Astrocyte of the hippocampus (primary cell): ENCODE measurements at places on chromosomes 3 and 15.

- DNase-seq: no peak
These were observed 7.7 kb upstream of the CX3CR1 start for GRCh38 chr3:39287216-39288164.

GRCh38 chr15:57857871-57858270, 151.4 kb downstream of the POLR2M start:
- peak; percentile 9 for DNase-seq

DNA sequence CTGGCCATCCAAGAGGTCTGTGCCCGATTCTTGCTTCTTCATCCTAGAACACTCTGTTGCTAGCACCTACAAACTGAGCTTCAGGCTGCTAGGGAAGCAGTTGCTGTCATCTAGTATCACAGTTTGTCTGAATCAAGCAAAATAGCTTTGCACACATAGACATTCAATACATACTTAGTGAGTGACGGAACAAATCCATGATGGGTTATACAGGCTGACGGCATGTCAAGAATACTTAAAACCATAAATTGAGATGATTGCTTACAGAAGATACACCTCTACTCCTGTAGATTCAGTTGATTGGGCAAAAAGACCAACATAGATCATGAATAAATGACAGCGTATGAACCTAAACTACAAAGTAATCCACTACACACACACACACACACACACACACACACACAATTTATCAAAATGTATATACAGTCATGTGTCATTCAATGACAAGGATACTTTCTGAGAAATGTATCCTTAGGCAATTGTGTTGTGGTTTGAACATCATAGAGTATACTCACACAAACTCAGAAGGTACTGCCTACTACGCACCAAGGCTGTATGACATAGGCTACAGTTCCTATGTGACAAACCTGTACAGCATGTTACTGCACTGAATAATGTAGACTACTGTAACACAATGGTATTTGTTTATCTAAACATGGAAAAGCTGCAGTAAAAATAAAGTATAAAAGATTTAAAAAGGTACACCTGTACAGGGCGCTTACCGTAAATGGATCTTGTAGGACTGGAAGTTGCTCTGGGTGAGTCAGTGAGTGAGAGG, 14.4 kb upstream of the HEG1 start:
- no peak for DNase-seq

DNA sequence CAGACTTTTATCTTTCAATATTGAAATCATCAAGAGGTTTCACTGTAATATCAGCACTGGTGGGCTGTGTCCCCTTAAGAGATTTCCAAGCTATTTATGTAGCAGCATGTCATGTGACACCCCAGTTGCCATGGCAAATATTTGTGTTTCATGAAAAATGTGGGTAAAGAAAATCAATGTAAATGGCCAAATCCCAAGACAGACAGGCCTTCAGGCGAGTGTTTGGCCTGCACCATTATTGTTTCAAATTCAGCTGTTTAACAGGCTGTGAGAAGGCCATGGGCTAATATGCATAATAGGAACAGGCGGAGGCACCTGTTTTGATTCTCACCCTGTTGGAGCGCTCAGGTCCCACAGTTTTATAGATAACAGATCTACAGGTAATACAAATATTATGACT, 104.2 kb downstream of the IQCH start:
- DNase-seq: no peak

- peak; percentile 35 for DNase-seq
These were observed 7.4 kb upstream of the CCDC33 start for GRCh38 chr15:74228723-74229081.

- DNase-seq: peak; percentile 95
These were observed 59.9 kb downstream of the ZNF621 start for GRCh38 chr3:40584625-40585189.

DNA sequence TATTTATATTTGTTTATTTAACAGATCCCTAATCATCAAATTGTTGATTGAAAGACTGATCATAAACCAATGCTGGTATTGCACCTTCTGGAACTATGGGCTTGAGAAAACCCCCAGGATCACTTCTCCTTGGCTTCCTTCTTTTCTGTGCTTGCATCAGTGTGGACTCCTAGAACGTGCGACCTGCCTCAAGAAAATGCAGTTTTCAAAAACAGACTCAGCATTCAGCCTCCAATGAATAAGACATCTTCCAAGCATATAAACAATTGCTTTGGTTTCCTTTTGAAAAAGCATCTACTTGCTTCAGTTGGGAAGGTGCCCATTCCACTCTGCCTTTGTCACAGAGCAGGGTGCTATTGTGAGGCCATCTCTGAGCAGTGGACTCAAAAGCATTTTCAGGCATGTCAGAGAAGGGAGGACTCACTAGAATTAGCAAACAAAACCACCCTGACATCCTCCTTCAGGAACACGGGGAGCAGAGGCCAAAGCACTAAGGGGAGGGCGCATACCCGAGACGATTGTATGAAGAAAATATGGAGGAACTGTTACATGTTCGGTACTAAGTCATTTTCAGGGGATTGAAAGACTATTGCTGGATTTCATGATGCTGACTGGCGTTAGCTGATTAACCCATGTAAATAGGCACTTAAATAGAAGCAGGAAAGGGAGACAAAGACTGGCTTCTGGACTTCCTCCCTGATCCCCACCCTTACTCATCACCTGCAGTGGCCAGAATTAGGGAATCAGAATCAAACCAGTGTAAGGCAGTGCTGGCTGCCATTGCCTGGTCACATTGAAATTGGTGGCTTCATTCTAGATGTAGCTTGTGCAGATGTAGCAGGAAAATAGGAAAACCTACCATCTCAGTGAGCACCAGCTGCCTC, 14.7 kb downstream of the THBS1 start:
- peak; percentile 36 for DNase-seq

DNA sequence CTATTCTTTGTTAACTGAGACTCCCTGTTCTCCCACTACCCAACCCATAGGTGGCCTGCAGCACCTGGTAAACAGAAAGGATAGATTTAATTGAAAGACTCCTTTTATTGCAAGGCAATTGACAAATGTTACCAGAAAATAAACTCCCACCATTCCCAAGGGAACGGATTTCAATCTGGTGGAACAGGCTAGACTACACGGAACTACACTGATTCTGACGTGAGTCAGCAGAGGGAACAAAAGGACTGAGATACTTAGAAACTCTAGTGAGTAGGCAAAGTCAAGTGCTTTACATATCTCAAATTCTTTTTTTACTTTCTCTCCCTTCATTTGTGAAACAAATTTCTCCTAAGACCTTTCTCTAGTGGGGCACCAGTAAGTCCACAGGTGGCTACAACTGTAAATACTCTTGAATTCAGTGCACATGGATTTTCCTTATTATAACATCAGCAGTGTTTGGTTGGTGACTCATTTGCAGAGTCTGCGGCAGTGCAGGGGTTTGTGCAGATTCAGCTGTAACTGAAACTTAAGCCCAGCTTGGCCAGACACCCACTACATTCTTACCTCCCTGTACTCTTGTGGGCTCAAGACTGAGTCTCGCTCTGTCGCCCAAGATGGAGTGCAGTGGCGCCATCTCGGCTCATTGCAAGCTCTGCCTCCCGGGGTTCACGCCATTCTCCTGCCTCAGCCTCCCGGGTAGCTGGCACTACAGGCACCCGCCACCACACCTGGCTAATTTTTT, 34.3 kb upstream of the PLSCR2 start:
- DNase-seq: peak; percentile 89
